Islet precursor cell (in vitro differentiated cells): ENCODE measurements at places on chromosomes 2 and 18.

DNA sequence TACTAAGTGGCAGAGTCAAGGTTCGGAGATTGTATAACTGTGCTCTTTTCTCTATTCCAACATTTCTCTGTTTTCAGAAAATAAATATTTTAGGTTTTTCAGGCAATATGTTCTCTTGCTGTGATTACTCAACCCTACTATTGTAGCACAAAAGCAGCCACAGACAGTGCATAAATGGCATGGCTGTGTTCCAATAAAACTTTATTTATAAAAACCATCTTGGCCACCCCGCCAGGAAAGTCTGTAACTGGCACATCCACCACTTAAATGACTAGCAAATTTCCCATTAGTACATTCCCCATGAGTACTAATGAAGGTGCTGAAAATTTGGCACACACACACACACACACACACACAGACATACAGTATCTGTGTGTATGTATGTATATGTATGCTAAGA is 30.8 kb upstream of the PARD3B start:
- DNase-seq = no peak

DNA sequence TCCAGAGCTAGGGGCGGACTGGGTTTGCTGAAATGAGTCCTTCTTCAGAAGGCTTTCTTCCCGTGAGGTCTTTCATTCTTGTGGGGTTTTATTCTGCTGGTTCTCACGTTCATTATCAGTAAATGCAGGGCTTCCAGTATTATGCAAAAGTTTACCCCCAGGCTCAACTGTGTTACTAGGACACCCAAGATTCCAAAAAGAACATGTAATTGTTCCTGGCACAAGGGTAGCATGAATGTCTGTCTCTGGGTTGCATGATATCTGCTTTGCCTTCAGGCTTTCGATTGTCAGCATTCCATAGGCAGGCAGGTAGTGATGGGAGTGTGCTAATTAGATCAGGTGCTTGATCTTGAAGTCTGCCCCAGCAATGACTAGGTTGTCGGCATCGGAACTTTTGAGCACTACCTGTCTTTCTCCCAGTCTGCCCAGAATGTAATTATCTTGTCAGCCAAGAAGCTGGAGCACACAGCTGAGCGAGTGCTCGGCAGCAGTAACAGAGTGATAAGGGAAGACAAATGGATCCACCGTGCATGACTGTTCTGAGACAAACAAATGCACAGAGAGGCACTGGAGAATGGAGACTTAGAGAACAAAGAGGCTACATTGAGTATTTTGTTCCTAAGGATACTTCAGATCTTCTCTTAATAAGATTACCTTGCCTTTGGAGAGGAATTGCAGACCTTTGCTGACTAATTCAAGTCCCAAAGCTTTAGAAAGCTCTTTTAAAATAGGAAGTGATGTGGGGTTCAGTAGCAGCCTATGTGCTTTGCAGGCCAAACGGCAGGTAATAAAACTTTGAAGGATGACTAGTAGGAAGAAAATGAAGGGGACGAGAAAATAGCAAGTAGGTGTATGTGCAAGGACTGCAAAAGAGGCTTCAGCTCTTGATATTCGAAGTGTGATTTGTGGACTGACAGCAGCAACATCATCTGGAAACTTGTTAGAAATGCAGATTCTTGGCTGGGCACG is 41.9 kb downstream of the ITGB6 start:
- DNase-seq = peak; percentile 98

DNA sequence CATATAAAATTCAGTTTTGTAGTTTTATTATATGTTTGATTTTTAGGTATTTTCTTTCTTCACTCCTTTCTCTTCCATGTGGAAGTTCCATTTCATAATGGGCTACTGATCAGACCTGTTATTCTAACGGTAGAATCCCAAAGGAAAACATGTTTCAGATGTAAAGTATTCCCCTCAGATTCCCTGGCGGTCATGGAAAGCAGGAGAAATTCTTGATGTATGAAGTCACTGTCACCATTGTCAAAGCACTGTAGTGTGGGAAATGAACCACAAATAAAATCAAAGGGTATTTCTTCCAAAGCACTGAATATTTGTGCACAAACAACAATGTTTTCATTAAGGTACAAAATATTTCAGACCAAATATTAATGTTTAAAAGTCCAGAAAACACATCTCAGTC is 237.3 kb upstream of the KLHL14 start:
- peak; percentile 57 for DNase-seq

DNA sequence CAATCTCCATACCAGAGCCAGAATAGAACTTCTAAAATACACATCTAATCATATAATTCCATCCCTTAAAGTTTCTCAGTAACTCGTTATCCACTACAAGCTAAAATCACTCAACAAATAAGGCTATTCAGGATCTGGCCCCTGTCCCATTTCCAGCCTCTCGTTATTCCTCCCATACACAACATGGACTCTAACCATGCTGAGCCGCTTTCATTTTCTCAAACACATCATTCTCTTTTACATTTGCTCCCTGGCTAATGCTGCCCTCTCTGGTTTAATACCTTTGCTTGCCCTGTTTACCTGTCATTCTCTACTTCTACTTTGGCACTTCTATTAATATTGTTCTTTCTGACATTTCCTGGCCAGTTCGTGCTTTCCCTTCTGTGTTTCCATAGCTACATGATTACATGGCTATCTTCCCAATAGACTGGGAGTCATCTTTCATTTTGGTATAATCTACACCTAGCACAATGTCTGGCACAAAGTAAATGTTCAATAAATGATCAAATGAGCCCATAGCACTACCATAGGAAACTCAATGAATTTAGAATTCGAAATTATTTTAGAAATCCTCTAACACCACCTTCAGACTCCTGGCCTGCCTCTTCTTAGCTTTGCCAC is 163.6 kb upstream of the VRK2 start:
- no peak for DNase-seq

DNA sequence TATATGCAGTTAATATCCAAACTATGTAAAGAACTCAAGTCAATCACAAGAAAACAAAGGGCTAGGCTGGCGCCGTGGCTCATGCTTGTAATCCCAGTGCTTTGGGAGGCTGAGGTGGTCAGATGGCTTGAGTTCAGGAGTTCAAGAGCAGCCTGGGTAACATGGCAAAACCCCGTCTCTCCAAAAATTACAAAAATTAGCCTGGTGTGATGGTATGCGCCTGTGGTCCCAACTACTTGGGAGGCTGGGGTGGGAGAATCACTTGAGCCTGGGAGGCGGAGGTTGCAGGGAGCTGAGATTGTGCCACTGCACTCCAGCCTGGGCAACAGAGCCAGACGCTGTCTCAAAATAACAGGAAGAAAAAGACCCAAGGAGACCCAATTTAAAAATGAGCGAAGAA is 91.9 kb upstream of the ALKAL2 start:
- DNase-seq = no peak

DNA sequence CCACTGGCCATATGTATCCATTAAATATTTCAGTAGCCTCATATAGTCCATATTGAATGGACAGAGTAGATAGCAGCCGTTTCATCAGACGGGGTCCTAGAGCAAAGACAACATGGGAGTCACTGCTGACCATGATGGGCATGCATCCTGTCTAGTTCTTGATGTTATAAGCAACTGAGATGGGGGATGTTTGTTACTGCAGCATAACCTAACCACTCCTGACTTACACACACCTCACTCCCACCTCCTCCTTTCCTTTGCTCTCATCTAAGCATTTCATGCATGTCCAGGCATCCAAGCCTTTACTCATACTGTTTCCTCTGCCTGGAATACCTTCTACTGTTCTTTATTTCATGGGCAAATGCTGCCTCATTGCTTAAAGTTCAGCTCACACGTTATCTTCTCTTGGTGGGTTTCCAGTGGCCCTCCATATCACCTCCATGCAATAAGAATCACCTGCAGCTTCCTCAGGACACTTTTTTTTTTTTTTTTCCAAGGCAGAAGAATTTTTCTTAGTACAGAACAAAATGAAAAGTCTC is 87.8 kb downstream of the DDX1 start:
- DNase-seq = no peak

DNA sequence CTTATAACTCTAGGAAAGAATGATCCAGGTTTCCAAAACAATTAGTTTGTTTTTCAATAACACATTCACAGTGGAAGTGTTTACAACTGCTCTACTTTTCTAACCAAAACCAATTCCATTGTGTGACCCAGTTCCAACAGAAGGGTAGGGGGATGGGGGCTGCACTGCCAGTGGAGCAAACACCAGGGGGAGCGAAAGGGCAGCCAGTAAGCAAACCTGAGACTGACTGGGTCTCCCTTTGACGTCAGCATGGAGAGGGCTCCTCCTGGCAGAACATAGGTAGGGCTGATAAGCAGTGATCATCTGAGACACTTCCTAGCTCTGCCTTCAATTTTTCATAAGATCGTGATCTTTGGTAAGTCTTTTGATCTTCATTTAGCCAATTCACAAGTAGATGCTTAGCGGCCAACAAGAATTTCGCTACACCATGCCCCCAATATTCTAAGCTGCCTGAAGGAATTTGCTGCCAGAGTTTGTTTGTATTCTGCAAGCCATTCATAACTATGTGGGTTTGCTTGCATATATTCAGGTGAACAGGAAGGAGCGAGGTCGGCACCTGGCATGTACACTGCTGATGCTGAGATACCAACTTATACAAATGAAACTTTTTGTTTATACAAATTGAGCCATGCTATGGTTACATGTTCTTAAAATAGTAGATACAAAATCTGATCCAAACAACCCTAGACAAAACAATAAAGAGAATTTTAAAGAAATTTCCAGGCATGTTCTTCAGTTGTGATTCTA is 45.9 kb downstream of the ST6GAL2 start:
- DNase-seq = peak; percentile 84

GRCh38 chr2:70046534-70046933 is 40.7 kb upstream of the PCBP1 start:
- no peak for DNase-seq

DNA sequence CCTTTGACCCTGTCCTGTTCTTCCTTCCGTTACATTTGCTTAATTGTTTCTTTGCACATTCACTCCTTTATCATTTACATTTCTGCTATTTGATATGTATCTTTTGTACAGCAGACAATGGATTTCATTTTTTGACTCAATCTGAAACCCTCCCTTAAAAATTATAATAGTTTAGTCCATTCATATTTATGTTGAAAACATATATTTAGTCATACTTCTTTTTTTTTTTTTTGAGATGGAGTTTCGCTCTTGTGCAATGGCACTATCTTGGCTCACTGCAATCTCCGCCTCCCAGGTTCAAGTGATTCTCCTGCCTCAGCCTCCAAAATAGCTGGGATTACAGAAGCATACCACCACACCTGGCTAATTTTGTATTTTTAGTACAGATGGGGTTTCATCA is 95.3 kb upstream of the TGFA start:
- DNase-seq = no peak

DNA sequence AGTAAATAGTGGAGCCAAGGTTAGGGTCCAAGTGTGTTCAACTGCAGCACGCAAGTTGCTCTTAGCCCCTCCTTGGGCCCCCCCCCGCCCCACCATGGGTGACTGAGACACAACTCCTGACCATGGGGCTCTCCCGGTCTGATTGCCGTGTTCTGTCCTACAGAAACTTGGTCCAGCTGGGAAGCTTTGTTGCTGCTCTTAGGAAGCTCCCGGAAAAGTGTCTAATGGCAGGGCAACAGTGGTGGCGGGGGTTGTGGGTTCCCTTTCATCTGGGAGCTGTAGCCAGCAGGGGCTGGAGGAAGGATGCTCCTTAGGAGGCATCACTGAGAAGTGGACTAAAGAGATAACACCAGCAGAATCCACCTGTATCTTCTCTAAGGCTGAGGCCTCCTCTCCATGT is 111.1 kb downstream of the CYP26B1 start:
- peak; percentile 41 for DNase-seq

DNA sequence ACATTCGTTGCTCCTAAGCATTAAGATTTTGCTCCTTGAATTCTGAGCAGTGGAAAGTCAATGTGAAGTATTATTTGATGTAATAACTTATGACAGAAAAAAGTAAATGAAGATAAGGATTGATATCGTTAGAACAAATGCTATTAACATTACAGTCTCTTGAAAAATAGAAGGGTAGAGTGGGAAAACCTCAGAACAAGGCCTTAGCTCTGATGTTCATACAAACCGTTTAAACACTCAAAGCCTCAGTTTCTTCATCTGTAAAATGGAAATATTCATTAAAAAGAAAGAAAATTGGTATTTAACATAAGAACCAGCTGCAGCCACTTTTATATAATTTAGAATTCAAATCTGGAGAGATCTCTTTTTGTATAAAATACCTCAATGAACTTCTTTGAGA is 250.4 kb upstream of the NCKAP5 start:
- DNase-seq = no peak

GRCh38 chr2:241302759-241303651 is 12.5 kb downstream of the HDLBP start:
- no peak for DNase-seq

DNA sequence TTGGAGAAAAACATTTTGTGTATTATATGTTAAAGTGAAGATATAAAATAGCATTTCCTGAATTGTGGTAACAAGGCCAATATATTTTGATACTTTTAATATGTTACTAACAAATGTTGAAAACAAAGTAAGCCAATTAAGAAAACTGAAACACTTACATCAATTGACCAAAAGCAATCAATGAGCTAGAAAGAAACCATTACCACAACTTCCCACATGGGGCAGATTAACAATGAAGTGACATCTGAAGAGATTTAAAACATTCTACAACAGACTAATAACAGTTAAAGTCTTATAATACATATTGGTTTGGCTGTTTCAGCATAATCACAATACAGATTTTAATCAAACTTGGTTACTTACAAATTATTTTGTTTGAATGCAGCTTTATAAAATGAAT is 282.4 kb upstream of the NETO1 start:
- DNase-seq = no peak

GRCh38 chr2:159982270-159982669 is 80.1 kb downstream of the PLA2R1 start:
- DNase-seq = peak; percentile 64

DNA sequence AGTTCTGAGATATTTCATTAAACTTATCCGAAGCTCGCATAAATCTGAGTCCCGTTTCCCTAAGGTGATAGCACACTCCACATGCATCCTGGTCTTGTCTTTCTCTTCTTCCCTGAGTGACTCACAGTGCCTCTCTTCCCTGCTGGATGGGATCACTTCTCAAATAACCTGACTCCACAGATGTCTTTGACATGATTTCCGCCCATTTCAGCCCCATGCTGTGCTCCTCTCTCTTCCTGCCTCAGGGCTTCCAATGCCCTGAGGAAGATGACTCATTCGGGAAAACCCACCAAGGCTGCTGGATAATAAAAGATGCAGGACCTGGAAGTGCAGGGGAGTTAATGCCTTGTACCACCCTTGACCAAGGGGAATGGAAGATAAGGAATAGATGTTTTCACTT is 441.7 kb upstream of the SOX11 start:
- peak; percentile 79 for DNase-seq

GRCh38 chr2:160482673-160483072 is 10.9 kb downstream of the RBMS1 start:
- no peak for DNase-seq

- no peak for DNase-seq
Measured at GRCh38 chr18:48808476-48808875, 142.3 kb downstream of the SMAD7 start.
